Heart right ventricle (tissue), 16 donors: ENCODE measurements at places on chromosomes 11 and 22. TPM values are rescaled to one million over a fixed set of nuclear protein-coding genes. Genes with fewer than 3 reads are reported as not detected.
A peak's percentile ranks its signal among the peaks of the same experiment; 100 is the strongest.

GRCh38 chr11:117239295-117239694 is 6.8 kb downstream of the RNF214 start:
- no peak for DNase-seq

DNA sequence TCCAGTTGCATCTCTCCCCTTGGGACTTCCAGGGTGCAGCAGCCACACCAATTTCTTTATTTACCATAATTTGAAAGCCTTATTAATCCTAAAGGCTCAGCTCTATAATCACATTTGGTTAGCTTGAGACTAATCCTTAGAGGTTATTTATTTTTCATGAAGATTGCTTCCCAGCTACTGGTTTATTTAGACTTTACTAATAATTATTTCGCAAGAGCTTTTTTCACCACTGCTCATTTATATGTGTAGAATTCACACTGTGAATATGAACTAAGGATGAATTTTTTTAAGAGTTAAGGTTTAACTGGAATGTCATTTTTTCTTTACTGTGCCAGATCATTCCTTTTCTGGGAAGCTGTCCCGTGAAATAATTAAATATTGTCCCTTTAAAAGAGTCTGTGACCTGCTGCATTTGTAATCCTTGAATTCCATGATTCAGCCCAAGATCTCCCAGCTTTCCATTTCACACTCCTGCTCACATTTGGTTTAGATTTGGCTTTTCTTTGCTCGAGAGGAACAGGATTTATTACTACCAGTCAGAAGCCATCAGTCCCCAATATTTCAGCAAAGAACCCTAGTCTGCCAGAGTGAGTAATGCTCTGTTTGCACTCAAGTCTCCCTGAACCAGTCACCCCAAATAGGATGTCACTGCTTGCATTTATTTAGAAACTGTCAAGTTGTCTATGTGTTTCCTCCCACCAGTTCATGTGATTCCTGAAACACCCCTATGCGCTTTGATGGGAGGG is 4.4 kb upstream of the CD44 start:
- no peak for DNase-seq

GRCh38 chr22:22932512-22932941 is 44.9 kb downstream of the IGLL5 start:
- DNase-seq = no peak

GRCh38 chr11:44729063-44729462 is 2.3 kb downstream of the TSPAN18 start:
- DNase-seq = no peak

Gene TMEM45B
- polyA plus RNA-seq = not detected

- no peak for DNase-seq
Measured at GRCh38 chr11:35304386-35304775, 115.0 kb downstream of the SLC1A2 start.

DNA sequence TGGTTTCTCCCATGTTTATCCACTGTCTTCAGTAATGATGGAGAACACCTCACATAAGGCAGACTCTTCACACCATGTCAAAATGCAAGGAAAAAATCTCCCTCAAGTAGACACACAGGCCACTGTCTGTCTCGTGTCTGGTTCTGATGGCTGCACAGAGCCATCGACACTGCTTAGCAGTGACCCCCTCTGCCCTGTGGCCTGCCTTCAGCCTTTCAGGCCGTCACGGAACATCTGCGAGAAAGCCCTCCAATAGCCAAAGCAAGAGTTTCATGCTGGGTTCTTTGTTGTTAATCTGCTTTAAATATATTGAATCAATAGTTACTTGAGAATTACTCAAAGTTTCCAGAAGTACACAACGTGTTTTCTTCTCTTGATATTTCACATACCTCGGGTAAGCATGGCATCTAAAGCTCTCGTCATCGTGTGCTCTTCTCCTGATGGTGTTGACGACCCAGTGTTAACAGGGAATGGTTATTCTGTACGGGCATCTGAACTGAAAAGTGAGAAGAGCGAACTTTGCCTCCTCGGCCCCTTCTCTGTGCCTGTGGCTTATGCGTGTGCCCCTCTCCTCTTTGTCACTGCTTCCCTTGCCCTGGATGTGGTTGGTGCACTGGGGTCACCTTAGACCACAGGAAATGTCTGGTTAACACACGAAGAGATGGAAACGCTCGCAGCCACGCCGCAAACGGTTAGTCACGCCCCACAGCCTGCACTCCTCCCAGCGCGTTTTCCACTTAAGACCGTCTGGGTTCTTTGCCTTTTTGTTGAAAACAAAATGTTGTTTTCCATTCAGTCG is 33.4 kb upstream of the CTTN start:
- DNase-seq = no peak

- DNase-seq = no peak
Measured at GRCh38 chr11:122094836-122095235, 21.2 kb downstream of the BLID start.

- DNase-seq = no peak
Measured at GRCh38 chr22:50248196-50249081, 2.6 kb downstream of the HDAC10 start.

Gene SNX32
- polyA plus RNA-seq = 0.51 TPM

Gene FDXACB1
- polyA plus RNA-seq = 0.86 TPM

GRCh38 chr11:28858076-28858475 is 749.9 kb downstream of the METTL15 start:
- no peak for DNase-seq

GRCh38 chr11:117097389-117098268 is 599 bp downstream of the SIK3 start:
- peak; percentile 59 for DNase-seq

Gene ANGPTL5
- 0.95 TPM for polyA plus RNA-seq

DNA sequence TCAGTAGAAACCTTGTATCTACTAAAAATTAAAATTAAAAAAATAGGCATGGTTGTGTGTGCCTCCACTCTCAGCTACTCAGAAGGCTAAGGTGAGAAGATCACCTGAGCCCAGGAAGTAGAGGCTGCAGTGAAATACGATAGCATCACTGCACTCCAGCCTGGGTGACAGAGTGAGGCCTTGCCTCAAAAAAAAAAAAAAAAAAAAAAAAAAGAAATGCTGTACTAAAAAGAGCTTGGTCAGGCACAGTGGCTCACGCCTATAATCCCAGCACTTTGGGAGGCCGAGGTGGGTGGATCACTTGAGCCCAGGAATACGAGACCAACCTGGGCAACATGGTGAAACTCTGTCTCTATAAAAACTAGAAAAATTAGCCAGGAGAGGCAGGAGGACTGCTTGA is 36.5 kb downstream of the SBF2 start:
- DNase-seq = no peak

Gene TRPM5
- polyA plus RNA-seq = not detected

Gene CBX7
- 34.5 TPM for polyA plus RNA-seq

GRCh38 chr22:39129746-39130145 is 22.7 kb downstream of the CBX7 start:
- no peak for DNase-seq

DNA sequence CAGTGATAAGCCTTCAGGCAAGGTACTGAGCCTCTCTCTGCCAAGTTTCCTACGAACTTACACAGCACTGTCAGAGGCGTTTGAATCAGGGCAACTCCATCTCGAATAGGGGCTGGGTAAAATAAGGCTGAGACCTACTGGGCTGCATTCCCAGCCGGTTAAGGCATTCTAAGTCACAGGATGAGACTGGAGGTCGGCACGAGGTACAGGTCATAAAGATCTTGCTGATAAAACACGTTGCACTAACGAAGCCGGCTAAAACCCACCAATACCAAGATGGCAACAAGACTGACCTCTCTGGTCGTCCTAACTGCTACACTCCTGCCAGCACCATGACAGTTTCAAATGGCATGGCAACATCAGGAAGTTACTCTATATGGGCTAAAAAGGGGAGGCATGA is 20.4 kb upstream of the POGLUT3 start:
- DNase-seq = no peak

Gene SEC14L6
- not detected for polyA plus RNA-seq

Gene POU2AF1
- polyA plus RNA-seq = 0.30 TPM

Gene PNPLA3
- 0.09 TPM for polyA plus RNA-seq

Gene GUCY1A2
- 2.3 TPM for polyA plus RNA-seq

Gene OR52K2
- not detected for polyA plus RNA-seq

DNA sequence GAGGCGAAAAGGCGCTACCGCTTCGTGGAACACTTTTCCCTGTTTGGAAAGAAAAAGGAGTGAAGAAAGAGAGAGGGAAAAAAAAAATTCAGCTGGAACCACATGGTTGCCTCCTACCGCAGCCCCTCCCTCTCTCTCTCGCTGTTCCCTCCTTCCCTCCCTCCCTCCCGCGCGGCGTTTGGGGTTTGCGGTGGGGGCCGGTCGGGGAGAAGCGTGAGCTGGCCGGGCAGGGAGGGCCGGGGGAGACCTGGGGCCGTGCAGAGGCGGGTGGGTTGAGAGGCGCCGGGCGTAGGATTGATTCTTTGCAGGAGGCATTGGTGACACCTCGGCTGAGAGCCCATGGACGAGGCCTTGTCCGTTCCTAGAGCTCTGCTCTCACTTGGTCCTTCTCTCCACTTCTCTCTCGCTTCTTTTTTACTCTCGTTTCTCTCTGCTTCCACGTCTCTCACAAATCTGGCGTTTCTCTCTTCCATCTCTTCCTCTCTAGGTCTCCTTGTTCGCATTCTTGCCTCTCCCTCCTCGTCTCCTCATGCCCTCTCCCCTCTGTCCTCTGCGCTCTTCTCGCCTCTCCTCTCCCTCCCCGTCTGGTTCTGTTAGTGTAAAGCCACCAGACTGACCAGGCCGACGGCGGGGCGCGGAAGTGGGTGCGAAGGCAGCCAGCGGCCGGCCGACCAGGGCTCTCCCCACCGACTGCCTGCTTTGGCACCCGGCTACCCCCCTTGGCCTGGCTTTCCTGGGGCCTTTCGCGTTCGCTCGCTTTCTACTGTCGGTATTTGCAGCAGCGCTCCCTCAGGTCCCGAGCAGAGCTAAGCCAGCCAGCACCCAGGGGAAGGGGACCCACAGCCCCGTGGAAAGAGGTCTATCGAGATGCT is at the start of gene CLMP:
CLMP (minus strand) TSS at position 61 of the 872 bp plus-strand sequence. CDS start 308 bp downstream, outside the sequence.
- no peak for DNase-seq

DNA sequence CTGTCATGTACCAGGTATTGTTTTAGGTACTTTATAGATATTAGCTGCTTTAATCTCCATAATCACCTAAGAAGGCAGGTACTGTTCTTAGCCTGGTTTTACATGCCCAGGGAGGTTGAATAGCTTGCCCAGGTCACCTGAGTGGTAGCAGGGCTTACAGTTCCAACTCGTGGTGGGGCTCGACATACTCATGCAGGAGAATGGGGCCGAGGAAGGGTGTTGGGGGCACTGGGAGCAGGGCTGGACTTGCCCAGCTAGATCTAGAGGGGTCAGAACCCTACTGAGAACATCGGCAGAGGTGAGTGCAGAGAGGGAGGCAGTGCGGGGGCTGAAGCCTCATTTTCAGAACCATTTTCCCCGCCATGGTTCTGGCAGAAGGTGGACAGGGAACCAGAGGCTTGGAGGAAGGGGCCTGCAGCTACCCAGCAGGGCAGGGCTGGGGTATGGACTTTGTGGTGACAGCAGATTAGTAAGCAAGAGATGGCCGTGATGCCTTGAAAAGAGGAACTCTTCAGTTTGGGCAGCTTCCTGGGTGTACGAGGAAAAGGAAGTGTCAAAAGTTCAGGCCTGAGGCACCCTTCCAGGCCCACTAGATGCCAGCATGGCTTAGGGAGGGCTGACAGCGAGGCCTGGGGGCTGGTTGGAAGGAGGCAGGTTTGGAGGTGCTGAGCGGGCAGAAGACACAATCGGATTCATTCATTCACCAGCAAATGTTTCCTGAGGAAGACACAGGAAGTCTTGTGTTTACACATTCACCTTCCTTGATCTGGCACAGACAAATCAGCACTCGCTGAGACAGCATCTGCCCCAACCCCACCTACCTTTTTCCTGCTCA is 54.7 kb upstream of the LYVE1 start:
- DNase-seq = no peak

GRCh38 chr22:38829485-38829884 is 14.3 kb downstream of the NPTXR start:
- DNase-seq = no peak

DNA sequence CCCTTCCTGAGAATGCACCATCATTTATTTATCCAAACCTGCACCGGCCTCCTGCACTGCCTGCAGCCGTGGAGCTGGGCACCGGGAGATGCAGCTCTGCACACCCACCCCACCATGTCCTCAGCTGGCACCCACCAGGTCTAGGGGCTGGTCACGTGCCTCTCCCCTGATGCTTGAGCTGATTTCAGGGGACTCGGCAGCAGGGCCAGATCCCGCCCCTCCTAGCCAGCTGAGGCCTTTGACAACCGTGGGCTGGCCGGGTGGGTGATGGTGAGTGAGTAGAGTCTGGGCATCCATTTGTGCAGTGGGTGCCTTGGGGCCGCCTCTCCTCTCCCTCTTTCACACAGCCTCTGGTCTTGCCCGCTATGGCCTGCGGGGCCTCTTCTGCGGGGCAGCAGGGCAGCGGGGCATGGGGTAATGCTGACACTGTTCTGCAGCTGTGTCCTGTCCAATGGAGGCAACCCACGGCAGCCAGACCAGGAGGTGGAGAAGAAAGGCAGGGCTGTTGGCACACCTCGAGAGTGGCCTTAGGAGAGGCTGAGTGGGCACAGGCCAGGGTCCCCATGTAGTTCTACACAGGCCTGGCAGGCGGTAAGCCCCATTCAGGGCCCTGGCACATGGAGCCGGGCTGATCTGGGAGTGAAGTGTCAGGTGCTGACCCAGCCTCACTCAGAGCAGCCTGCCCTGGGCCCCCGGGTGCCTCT is 38.5 kb upstream of the PRODH start:
- no peak for DNase-seq
